ENCODE measurements at places on chromosomes 1 and 21. TPM values are rescaled to one million over a fixed set of nuclear protein-coding genes. Genes with fewer than 3 reads are reported as not detected.

ACTRT2 gene
- not detected for total RNA-seq

PDZK1 gene
- not detected for total RNA-seq

CD53 gene
- not detected for total RNA-seq

OVAAL gene
- not detected for total RNA-seq

TAF12 gene
- 15.1 TPM for total RNA-seq

Measured in mammary microvascular endothelial cell (primary cell).